ENCODE measurements at places on chromosomes 2 and 18. TPM values are rescaled to one million over a fixed set of nuclear protein-coding genes. Genes with fewer than 3 reads are reported as not detected.

The GPR155 gene
- total RNA-seq = 1.3 TPM

The HOXD10 gene
- total RNA-seq = not detected

The DUSP2 gene
- total RNA-seq = 10.5 TPM

The NT5C1B gene
- not detected for total RNA-seq

The ABHD1 gene
- total RNA-seq = 0.19 TPM

The MAPRE3 gene
- total RNA-seq = 3.7 TPM

The ATAD2B gene
- 19.3 TPM for total RNA-seq

The UGGT1 gene
- total RNA-seq = 58.0 TPM

The SEPTIN10 gene
- 84.5 TPM for total RNA-seq

DNA sequence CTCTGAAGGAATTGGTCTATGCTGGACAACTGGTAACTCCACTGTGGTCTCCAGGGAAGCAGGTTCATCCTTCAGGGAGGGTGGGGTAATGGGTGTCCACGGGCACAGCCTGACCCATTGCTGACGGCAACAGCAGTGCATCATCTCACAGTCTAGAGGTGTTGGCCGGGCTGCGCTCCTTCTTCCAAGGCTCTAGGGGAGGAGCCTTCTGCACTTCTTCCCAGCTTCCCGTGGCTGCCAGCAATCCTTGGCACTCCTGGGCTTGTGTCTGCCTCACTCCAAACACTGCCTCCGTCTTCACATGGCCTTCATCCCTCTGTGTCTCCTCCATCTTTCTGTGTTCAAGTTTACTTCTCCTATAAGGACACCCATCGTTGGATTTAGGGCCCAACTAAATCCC is 166.2 kb downstream of the CTIF start:
- DNase-seq = no peak

DNA sequence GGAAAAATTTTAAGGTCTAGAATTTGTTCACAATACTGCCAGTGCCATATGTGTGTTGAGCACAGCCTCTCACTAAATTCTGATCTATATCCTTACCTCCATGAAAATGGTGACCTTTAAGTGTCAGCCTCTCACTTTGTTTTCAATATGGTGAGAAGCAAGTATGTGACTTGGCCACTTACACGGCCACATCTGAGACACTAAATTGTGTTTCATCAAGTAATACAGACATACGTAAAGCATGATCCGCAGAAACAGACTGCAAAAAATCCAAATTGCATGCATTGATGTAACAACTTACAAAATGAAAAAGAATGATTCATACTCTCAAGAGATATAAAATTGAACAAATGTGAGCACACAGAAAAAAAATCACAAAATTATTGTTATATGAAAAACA is 55.2 kb upstream of the UGP2 start:
- no peak for DNase-seq

- no peak for DNase-seq
Measured at GRCh38 chr2:18703555-18703954, 114.2 kb upstream of the NT5C1B start.

DNA sequence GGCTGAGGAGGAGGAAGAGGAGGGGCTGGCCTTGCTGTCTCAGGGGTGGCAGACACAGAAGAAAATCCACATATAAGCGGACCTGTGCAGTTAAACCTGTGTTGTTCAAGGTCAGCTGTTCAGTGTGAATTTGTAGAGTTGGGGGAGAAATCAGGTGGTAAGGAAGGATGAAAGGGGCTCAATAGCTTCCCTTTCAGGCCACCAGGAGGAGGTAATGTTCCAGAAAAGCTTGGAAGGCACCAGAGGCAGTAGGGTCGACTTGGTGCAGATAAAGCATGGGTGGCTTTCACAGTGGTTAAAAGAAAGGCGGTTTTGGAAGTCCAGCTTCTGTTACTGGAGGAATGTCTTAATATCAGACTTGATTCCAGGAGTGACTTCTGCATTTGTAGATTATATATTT is 167.4 kb downstream of the THSD7B start:
- peak; percentile 77 for DNase-seq

DNA sequence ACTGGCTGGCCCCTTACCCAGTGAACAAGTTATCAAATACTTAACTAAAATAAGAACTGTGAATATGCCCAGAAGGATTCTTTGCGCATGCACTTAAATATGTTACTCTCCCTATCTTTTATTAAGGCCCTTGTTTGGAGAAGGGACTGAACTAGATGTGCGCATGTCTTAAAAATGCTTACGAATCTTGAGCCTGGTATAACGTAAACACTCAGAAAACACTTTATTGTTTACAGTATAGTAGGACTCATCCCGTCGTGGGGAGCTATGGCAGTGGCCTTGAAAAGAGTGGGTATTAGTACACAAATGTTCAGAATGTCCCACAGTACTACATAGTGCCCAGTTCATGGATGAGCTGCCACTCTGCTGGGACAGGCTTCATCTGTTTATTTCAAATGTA is 75.9 kb upstream of the MAP4K3 start:
- no peak for DNase-seq

DNA sequence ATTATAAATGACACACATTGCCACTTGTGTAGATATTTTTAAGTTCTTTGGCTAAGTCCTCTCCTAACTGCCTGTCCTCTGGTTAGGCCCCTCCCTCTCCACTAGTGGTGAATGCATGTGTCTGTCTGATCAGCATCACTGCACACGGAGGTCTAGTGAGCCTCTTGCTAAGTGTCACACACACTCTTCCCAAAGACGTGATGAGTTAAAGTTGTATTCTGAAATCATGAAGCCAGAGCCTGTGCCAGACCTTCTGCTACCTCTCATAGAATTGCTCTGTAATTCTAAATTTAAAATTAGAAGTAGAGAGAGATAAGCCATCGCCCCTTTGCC is 41.3 kb downstream of the RALB start:
- no peak for DNase-seq

DNA sequence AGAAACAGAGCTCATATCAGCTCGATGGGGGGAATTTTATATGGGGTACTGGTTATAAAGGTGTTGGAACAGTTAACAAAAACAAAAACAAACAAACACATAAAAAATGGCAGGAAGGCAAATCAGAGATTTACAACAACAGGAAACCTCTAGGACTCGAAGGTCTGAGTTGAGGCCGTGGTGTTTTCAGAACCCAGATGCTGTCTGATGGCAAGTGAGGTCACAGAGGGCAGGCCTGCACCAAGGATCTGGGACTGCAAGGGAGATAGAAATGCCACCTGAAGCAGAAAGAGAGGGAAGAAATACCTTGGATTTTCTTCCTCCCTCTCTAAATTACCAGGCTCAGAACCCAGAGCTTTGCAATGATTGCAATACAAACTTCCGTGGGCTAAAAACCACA is 429.5 kb downstream of the ZNF521 start:
- no peak for DNase-seq

DNA sequence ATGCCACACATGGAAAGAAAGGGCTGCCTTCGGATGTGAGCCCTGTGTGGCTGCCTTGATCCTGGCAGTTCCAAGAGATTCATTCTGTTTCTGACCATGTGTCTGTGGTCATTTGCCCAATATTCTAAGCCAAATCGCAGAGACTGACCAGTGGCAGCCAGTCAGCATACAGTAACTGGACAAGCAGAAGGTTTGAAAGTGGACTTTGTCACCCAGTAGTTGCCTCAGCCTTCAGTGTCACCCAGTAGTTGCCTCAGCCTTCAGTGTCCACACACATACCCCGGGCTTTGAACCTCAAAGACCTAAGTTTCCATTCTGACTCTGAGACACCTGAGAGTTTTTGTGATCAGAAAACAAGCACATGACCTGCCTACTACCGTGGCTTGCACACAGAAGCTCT is 5.0 kb downstream of the RFX8 start:
- DNase-seq = no peak

DNA sequence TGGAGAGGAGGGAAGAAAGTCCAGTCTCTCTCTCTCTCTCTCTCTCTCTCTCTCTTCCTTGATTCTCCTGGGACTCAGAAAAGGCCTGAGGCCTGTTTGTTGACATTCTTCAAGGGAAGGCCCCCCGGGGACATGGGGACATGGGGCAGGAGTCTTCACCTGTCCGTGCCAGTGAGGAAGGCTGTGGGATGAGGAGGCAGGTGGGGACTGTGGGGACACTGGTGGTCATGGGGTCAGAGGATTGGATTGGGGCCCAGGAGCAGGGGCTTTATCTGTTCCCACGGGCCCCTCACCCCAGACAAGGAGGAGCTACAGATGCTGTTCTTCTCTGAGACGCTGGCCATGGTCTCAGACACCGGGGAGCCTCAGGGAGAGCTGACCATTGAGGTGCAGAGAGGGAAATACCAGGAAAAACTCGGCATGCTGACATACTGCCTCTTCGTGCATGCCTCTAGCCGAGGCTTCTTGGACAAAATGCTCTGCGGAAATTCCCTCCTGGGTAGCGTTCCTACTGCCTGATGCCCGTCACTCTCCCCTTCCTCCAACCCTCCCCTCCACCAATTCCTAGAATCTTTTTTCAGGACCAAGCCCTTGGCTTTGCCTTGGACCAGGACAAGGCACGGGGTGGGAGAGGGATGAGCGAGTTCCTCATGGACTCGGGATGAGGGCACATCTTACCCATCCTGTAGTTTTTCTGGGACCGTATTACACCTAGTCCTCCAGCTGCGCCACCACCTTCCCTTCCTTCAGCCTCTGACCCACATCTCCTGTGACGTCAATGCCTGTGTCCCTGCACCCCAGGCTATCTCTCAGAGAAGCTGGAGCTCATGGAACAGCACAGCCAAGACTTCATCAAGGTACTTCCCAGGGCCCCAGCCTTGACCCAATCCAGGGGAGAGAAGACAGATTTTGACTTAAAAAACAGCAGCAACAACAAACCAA is 850 bp downstream of the CATIP start:
- DNase-seq = no peak

DNA sequence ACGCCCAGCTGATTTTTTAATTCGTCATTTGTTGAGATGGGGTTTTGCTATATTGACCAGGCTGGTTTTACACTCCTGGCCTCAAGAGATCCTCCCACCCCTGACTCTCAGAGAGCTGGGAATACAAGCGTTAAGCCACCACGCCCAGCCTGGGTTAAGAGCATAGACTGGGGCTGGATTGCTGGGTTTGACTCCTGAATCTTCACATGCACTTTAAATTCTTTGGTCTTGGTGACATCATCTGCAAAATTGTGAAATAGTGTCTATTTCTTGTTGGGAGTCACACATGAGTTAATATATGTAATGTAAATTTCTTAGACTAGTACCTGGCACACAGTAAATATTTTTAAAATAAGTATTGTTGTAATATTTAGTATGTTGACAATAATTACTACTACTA is 257.4 kb downstream of the DOK6 start:
- no peak for DNase-seq

GRCh38 chr2:50103442-50103841 is 928.5 kb downstream of the NRXN1 start:
- DNase-seq = no peak

DNA sequence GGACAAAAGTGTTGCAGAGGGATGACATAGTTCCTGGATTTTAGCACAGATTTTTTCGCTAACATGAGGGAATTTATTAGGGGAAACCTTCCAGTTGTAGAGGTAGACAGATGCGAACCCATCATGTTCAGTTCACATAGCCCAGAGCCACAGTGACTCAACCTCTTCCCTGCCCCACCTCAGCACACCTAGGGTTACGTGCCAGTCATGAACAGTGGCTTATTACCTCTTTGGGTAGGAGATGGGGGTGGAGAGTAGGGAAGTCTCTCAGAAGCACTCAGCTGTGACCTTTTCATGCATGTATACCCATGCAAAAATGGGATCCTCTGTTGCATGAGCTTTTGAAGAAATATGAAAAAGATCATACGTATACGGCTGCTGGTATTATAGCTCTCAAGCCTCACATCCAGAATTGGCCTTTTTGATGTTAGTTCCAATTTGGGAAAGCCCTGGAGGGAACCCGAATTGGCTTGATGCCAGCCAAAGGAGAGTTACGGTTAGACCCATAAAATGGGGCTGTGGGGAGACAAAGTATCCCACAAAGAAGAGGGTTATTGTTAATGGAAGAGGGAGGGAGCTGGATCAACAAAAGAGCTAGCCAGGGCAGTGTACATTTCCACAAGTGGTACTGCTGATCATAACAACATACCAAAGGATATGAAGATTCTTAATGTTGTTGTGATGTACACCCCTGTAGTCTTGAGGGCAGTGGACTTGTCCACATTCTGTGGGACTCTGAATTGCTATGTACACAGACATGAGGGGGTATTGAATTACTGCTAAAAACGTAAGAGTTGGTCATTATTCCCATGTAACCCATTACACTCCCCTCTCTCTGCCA is 4.9 kb downstream of the TANC1 start:
- no peak for DNase-seq

DNA sequence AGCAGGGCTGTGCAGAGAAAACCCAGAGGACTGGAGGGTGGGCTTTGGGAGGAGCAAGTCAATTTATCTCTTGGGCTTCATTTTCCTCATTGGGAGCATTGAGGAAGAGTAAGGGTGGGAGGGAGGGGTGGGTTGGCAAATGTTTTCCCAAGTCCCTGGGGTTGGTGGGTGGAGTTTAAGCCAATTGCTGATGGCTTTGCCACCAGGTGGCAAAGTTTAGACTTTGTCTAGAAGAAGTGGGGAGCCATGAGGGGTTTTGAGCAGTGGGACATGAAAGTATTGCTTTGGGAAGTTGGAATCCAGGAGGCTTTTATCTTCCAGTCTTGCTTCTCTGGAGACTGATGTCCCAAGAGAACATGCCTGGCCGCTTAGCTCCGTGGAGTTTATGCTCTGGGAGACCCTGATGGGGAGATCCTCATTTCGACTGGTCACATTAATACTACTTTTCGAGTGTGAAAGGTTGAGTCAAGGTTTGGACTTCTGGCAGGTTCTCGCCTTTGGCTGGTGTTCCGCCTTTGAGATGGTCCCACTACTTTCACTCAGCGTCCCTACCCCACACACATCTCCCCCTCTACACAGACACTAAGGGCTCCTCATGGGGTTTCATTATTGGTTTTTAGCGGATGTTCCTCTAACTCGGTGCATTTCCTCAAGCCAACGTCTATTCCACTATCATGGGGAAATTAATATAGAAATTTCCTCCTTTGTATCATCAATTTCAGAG is 126.7 kb downstream of the PRKCE start:
- DNase-seq = no peak

GRCh38 chr18:49006641-49007454 is 56.1 kb upstream of the SMAD7 start:
- peak; percentile 30 for DNase-seq

GRCh38 chr2:171741189-171741588 is 53.9 kb downstream of the DYNC1I2 start:
- no peak for DNase-seq
